ENCODE measurements at places on chromosomes 5 and 9. TPM values are rescaled to one million over a fixed set of nuclear protein-coding genes. Genes with fewer than 3 reads are reported as not detected.

Gene PFN3
- total RNA-seq = not detected

Gene NRARP
- 22.2 TPM for total RNA-seq

Gene OMD
- total RNA-seq = not detected

GRCh38 chr9:91843623-91844148, 106.3 kb downstream of the ROR2 start:
- DNase-seq = no peak

GRCh38 chr5:156913719-156914370, 49.2 kb downstream of the TIMD4 start:
- DNase-seq = no peak

- no peak for DNase-seq
Observed at GRCh38 chr5:67515020-67515689, 318.6 kb upstream of the CD180 start.

DNA sequence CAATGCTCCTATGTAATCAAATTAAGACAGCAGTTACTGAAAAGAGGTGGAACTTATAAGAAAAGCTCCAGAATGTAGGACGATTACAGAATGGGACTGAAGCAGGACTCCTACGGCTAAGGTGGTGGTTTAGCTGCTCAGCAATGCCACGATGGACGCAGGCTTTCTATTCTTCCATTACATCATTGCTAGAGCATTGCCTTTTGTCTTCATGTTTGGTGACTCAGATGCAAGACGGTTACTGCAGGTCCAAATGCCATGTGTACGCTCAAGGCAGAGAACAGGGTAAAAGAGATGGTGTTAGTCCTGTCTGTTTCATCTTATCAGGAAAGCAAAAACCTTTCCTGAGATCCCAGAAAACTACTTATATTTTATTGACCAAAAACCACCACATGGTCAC, 255.1 kb downstream of the ZSWIM6 start:
- DNase-seq = no peak

Data from HCT116 (cell line).